Activated CD4-positive, alpha-beta T cell treated with anti-CD3 and anti-CD28 coated beads for 36 hours (primary cell): ENCODE measurements at places on chromosomes 16 and 17. TPM values are rescaled to one million over a fixed set of nuclear protein-coding genes. Genes with fewer than 3 reads are reported as not detected.

WNK4 gene
- total RNA-seq: 0.64 TPM

USP31 gene
- 5.3 TPM for total RNA-seq

SCNN1B gene
- not detected for total RNA-seq

SPATA22 gene
- 0.44 TPM for total RNA-seq

ZNF205 gene
- total RNA-seq: 0.32 TPM

TNFRSF12A gene
- 7.7 TPM for total RNA-seq

DNA sequence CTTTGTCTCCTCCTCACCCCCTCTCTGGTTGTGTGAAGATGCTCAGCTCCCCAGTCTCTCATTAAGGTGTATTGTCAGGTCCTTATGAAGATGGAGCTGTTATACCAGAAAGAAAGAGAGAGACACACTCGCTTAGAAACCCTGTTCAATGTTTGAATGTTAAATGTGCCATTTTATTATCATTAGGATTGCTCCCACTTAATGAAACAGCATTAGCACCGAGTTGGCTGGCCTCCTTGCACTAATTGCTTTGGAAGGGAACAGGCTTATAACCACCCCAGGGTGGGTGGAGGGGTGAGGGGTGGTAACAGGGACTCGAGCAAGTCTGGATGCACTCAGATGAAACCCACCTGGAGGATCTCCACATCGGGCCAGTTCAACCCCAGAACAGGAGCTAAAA lies 14.4 kb downstream of the PIPOX start:
- no peak overlapping the region for H3K27ac ChIP-seq
- peaks cover 6% of the 10 kb centered on the region for H3K4me1 ChIP-seq
- no peak for DNase-seq
- no peak overlapping the region for H3K4me3 ChIP-seq
- no peaks in the 10 kb centered on the region for H3K36me3 ChIP-seq

DNA sequence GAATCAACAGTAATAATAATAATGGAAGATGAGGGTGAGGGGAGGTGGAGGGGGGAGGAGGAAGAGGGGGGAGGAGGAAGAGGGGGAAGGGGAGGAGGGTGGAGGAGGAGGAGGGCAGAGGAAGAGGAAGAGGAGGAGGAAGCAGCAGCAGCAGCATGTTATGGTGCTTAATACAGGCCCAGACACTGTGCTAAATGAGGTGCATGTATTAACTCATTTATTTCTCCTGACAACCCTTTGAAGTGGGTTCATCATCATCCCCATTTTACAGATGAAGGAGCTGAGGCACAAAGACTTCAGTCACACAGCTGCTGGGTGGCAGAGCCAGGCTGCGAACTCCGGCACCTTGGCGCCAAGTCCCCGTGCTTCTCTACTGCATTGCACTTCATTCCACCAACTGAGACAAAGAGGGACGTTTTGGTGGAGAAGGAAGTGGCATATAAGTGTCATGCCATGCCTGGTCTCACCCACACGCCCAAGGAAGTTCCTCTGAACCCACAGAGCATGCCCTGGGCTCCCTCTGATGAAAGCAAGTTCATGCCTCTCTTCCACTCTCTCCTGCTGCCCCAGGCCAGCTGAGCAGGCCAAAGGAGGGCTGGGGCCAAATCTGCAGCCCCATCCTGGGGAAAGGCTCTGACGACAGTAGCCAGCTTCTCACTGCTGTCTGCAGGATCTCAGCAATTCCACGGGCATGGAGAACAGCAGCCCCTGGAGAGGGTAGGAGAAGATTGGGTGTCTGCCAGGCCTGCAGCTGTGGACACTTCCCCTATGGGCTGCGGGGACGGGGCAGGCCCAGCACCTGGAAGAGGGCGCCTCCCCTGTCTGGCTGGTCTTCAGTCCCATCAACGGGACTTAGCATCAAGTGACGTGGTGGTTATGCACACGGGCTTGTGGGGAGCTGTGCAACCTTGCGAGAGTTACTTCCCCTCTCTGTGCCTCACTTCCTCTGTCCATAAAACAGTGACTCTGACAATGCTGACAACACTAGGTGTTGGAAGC lies 21.8 kb downstream of the XYLT1 start:
- peak overlapping the region; percentile 66 for H3K27ac ChIP-seq
- H3K4me3 ChIP-seq: peak overlapping the region; percentile 26
- peaks cover 36% of the 10 kb centered on the region for H3K4me1 ChIP-seq
- no peaks in the 10 kb centered on the region for H3K36me3 ChIP-seq
- H3K27me3 ChIP-seq: no peaks in the 10 kb centered on the region

DNA sequence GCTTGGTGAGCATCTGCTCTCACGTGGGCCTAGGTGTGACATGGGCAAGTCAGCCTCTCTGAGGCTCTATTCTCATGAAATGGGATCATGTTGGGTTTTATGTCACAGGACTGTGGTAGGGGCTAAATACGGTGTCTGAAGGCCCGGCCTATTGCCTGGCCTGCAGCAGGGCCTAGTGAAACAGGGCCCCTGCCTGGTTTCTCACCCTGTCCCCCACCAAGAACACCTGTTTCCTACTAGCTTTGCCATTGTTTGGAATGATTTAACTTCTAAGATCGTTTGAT lies 29.1 kb downstream of the POLR3E start:
- peaks cover under 1% of the 10 kb centered on the region for H3K4me1 ChIP-seq
- DNase-seq: no peak
- H3K27ac ChIP-seq: no peak overlapping the region
- peaks cover 36% of the 10 kb centered on the region for H3K36me3 ChIP-seq
- H3K27me3 ChIP-seq: no peaks in the 10 kb centered on the region

DNA sequence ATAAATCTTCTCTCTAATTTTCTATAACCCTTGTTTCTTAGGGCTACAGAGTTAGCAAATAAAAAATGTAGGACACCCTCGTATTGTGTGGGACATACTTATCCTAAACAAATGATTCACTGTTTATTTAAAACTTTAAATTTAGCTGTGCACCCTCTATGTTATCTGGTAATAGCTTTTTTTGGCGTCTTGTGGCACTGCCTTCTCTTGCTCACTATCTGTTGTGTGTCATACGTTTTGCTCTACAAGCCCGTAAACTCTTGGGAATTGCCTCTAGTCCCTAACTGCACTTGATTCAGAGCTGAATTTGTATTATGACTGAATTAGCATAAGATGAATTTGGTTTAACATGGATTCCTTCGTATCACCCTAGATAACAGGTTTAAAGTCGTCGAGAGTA lies 144.3 kb upstream of the MYOCD start:
- H3K4me3 ChIP-seq: no peak overlapping the region
- H3K36me3 ChIP-seq: no peaks in the 10 kb centered on the region
- no peaks in the 10 kb centered on the region for H3K27me3 ChIP-seq
- H3K27ac ChIP-seq: no peak overlapping the region
- H3K4me1 ChIP-seq: no peaks in the 10 kb centered on the region
- DNase-seq: no peak

GRCh38 chr16:47644661-47645060 lies 183.5 kb downstream of the PHKB start:
- H3K4me1 ChIP-seq: no peaks in the 10 kb centered on the region
- peaks cover 32% of the 10 kb centered on the region for H3K36me3 ChIP-seq
- no peaks in the 10 kb centered on the region for H3K27me3 ChIP-seq
- no peak overlapping the region for H3K4me3 ChIP-seq
- H3K27ac ChIP-seq: no peak overlapping the region

DNA sequence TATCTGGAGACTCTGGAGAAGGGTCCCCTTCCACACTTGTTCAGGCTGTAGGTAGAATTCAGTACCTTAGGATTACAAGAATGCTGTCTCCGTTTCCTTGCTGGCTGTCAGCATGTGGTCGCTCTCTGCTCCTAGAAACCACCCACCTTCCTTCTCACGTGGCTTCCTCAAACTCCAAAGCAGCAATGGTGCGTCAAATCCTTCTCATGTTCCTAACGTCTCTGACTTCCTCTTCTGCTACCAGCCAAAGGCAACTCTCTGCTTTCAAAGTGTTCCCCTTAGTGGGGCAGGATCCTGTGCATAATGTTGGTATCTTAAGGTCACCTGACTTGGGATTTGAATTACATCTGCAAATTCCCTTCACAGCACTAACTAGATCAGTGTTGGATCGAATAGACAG lies 30.9 kb upstream of the DYNLRB2 start:
- H3K36me3 ChIP-seq: no peaks in the 10 kb centered on the region
- no peak overlapping the region for H3K27ac ChIP-seq
- no peak for DNase-seq

DNA sequence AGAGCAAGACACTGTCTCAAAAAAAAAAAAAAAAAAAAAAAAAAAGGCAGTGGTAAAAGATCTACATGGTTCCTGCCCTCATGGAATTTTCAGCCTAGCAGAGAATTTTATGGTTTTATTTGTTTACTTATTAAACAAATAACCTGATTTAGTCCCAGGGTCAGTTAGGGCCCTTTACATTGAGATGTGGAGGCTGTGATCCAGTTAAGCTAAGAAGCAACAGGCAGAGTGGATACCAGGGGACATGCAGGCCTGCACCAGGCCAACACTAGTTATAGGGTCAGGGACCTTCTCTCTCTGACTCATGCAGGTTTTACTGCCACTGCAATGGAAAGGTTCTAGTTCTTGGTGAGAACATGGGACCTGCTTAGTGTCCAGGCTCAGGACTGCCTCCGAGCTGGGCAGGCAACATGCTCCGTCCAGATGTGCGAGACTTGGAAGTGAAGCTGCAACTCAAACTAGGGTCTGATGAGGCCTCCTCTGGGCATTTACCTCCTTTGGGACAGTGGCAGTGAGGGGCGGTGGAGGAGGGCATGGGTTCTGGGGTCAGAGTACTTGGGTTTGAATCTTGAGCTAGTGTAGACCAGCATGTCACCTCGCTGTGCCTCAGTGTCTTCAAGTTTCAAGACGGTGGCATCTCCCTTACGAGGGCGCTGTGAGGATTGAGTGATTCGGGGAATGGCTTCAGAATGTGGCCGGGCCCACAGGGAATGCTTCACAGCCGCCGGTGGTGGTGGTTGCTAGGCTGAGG lies 301.8 kb downstream of the CPPED1 start:
- H3K27ac ChIP-seq: no peak overlapping the region
- no peak for DNase-seq
- no peaks in the 10 kb centered on the region for H3K36me3 ChIP-seq
- H3K4me3 ChIP-seq: no peak overlapping the region
- peaks cover 5% of the 10 kb centered on the region for H3K4me1 ChIP-seq
- no peaks in the 10 kb centered on the region for H3K27me3 ChIP-seq

GRCh38 chr16:84442416-84443145 lies 61.9 kb downstream of the MEAK7 start:
- no peaks in the 10 kb centered on the region for H3K4me1 ChIP-seq
- H3K4me3 ChIP-seq: no peak overlapping the region
- no peak for DNase-seq
- H3K27me3 ChIP-seq: peaks cover 8% of the 10 kb centered on the region
- H3K36me3 ChIP-seq: no peaks in the 10 kb centered on the region

DNA sequence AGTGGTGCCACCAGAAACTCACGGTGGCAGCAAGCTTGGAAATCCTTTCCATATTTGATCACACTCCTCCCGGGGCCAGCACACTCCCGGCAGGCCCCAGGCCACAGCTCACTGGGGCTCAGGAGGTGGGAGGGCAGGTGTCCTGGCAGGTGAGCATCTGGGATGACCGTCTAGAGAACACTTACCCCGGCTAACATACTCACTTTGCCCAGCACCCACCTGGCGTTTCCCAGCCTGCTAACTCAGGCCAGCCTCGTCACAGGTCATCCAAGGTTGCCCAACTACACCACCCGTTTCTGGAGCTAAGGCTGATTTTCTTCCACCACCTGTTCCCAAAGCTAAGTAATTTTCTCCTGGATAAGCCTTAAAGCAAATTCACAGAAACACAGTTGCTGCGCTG lies 24.9 kb downstream of the FBXO31 start:
- no peaks in the 10 kb centered on the region for H3K27me3 ChIP-seq
- peaks cover 6% of the 10 kb centered on the region for H3K4me1 ChIP-seq
- peaks cover 28% of the 10 kb centered on the region for H3K36me3 ChIP-seq
- DNase-seq: no peak

GRCh38 chr16:53899431-53899830 lies 195.5 kb downstream of the FTO start:
- no peak for DNase-seq
- peaks cover 2% of the 10 kb centered on the region for H3K4me1 ChIP-seq
- H3K36me3 ChIP-seq: peaks cover 9% of the 10 kb centered on the region

DNA sequence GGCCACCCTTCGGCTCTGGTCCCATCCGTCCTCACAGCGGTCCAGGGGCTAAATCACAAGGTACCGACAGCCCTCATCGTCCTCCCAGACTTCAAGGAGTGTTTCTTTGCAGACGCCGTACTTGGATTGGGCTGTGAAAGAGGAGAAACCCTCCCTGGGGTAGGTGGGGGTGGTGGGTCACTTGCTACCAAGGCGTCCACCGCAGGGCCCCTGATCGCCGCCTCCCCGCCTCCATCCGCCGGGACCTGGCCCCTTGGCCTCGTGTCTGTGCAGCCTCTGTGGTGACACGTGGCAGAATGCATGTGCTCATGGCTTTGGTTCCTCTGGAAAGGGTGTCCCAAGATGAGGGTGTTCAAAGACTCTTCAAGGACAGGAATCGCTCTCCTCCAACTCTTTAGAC lies 151.4 kb downstream of the BANP start:
- peaks cover 15% of the 10 kb centered on the region for H3K27me3 ChIP-seq
- no peaks in the 10 kb centered on the region for H3K4me1 ChIP-seq
- no peak for DNase-seq
- H3K4me3 ChIP-seq: no peak overlapping the region
- H3K36me3 ChIP-seq: no peaks in the 10 kb centered on the region
- no peak overlapping the region for H3K27ac ChIP-seq

- H3K4me1 ChIP-seq: peaks cover 84% of the 10 kb centered on the region
- H3K4me3 ChIP-seq: peak overlapping the region; percentile 33
- peak; percentile 44 for DNase-seq
- H3K27ac ChIP-seq: peak overlapping the region; percentile 83
Observed at GRCh38 chr17:66364508-66364907, 62.1 kb downstream of the PRKCA start.

DNA sequence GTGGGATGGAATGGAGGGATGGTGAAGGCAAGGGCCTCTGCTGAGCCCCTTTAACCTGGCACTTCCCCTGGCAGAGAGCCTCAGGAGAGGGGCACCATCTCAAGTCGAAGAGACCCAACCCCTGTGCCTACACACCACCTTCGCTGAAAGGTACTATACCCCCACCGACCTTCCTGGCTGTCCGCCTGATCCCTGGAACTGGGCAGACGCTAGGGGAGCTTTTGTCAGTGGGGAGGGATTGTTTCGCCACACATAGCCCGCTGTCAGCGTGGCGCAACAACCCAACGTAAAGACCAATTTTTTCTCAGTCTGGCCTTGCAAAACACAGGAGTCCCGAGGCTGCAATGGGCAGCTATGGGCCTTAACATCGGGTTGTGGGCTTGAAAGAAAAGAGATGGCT lies 3.1 kb downstream of the PPP1R1B start:
- H3K4me3 ChIP-seq: no peak overlapping the region
- H3K36me3 ChIP-seq: no peaks in the 10 kb centered on the region
- DNase-seq: no peak
- peaks cover 21% of the 10 kb centered on the region for H3K4me1 ChIP-seq
- H3K27ac ChIP-seq: no peak overlapping the region

DNA sequence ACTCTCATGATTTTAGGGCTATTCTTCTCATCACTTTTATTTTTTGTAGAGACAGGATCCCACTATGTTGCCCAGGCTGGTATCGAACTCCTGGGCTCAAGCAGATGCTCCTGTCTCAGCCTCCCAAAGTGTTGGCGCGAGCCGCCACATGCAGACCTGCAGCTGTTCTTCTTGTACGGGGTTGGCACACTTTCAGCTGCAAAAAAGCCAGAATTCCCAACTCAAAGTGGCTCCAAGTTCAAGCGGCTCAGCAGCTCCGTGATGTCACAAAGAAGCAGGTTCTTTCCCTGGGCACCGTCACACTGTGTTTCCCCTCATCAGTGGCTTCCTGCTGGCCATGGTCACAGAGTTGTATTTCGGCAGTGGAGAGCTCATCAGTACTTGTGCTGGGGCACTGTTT lies 6.7 kb upstream of the SBK1 start:
- H3K4me1 ChIP-seq: peaks cover 15% of the 10 kb centered on the region
- no peaks in the 10 kb centered on the region for H3K27me3 ChIP-seq
- no peaks in the 10 kb centered on the region for H3K36me3 ChIP-seq

- no peak overlapping the region for H3K4me3 ChIP-seq
- no peak overlapping the region for H3K27ac ChIP-seq
- peaks cover 2% of the 10 kb centered on the region for H3K4me1 ChIP-seq
- no peaks in the 10 kb centered on the region for H3K27me3 ChIP-seq
- H3K36me3 ChIP-seq: no peaks in the 10 kb centered on the region
Observed at GRCh38 chr16:85259832-85260167, 147.5 kb upstream of the CIBAR2 start.
